ENCODE measurements at places on chromosomes 7 and 10.

DNA sequence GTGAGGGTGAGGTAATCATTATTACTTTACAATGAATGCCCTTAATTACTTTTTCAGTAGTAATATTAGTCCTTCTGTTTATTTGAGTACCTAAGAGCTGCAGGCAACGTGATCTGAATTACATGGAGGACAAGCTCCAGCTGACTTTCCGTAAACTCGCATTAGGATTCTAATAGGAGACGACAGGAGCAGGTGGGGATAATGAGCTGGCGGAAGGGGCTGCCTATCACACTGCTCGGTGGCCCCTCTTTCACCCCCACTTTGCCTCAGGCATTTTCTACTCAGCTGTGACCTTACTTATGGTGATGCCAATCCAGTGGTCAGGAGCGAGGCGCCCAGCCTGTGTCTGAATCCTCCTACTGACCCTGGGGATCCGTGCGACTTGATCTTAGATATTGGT is at the start of gene C7orf33:
Gene C7orf33, plus strand, starts transcription at position 296 of the 400 bp plus-strand sequence. CDS start 160 bp downstream, outside the sequence.
- no peak for DNase-seq

GRCh38 chr10:129728246-129728820 is 235.7 kb downstream of the EBF3 start:
- DNase-seq, result no peak

- no peak for DNase-seq
These were observed 125.6 kb upstream of the TMEM106B start for GRCh38 chr7:12085516-12085915.

GRCh38 chr10:127203067-127203466 is 6.7 kb upstream of the INSYN2A start:
- DNase-seq, result no peak

DNA sequence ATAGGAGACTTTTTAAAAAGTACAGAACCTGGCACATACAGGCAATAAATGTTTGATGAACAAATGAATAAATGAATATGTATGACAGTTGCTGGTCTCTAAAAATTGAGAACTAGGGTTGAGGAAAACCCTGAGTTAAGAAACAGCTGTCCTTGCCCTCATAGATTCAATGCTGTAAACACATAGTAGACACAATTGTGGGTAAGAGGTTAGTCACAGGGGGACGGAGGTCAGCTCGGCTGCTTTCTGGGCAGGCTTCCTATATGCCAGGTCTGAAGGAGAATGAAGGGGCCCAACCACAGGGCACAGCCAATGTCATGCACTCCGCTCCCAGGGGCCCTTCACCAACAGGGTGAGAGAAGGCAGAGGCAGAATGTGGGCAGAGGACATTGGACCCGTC is 143.3 kb upstream of the RSU1 start:
- DNase-seq, result no peak

All from right lung (tissue), 10 donors.